ENCODE measurements at places on chromosomes 11 and 22.

DNA sequence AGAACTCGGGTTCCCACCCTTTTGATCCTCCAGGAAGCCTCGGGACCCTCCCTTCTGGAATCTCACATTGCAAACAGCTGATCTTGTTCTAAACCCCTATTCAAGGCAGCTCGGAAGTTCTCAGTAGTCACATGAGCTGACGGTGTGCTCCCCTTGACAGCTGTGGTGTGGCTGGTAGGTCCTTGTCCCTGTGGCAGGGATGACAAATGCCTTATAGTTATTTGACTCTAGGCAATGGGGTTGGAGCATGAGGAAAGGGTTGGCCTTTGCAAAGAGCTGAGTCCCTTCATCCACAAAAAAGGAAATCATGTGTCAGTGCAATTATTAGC, 23.6 kb downstream of the EIF4G2 start:
- no peak for DNase-seq

GRCh38 chr11:42992594-42992993, 319.2 kb upstream of the API5 start:
- DNase-seq = no peak

DNA sequence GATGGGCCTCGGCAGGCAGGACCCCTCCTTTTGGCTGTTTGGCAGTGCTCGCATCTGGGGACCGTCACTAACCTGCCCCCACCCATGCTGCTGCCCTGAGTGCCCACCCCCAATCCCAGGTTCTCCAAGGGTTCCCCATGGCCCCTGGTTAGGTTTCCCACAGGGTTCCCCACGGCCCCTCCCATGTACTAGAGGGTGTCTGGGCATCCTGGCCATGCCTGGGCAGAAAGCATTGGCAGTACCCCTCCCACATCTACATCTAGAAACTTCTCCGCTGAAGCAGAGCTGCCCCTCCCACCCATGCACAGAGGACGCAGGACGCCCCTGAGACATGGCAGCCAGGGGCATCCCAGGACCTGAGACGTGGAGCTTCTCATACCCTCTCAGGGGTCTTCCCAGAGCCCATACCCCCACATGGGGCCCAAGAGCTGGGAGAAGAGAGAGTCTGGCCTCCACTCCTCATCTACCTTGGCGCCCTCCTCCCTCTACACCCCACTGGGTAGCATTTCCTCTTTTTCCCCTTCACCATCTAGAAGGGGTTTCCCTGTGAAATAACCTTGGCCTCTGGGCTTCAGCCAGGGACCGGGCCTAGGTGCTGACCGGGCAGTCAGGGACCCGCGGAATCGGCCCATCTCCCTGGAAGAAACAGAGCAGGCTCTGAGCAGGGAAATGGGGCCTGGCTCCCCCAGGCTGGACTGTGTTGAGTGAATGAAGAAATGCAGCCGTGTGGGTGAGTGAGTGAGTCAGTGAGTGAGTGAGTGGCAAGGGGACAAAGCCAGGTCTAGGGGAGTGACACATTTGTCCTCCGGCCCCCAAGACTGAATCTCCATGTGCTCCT, 987.3 kb downstream of the BRD1 start:
- DNase-seq = no peak

DNA sequence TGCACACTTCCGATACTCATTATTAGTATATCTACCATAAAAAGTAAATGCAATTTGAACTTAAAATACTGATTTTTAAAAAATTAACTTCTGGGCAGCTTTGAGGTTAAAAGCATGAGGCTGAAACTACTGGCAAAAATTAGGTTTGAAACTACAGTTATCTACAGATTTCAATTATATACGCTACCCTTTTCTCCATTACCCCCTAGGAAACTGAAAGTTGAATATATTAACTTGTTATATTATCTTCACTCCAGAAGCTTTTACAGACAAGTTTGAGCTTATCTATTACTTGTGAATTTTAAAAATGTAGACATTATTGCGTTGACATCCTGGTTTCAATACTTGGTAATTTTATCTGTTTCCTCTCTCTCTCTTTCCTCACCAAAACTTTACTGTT, 96.7 kb upstream of the DDI1 start:
- no peak for DNase-seq

DNA sequence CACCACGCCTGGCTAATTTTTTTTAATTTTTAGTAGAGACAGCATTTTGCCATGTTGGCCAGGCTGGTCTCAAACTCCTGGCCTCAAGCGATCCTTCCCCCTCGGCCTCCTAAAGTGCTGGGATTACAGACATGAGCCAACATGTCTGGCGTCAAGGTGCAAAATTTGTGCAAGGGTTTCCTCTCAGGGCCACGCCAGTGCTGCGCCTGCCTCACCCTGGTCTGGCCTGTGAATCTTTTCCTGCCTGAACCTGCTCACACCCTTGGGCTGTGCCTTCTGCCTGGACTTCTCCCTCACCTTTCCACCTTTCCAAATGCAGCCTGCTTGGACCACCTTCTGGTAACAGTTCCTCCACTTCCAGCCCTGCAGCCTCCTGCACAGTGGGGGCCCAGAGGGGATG, 43.4 kb downstream of the MCM5 start:
- no peak for DNase-seq

DNA sequence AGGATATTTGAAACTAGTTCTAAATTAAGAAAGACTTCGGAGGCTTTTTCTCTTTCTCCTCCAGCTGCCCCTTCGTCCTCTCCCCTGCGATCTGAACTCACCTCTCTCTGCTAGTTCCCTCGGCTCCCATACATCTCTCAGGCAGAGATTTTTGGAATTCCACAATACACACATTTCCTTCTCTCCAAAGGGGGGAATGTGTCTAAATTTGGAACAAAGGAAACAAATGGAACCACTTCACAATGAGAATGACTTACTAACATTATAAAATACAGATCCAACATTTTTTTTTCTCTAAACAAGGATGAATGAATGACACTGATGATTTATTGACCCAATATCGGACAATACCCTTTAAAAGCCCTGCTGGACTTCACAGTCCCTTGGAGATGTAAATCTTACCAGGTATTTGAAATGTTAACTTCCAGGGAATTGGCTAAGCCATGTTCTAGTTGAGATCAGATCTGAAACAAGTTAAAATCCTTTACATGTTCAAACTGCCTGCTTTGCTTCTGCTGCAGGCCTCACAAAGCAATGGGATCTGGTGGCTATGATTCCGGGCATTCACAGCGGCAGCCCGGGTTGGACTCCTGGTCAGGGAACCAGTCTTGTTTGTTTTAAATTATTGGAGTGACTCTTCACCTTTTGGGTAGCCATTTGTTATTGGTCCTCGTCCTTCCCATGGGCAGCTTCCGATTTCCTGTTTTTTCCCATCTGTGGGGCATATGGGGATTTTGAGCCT, 20.5 kb upstream of the GSTP1 start:
- DNase-seq = no peak

DNA sequence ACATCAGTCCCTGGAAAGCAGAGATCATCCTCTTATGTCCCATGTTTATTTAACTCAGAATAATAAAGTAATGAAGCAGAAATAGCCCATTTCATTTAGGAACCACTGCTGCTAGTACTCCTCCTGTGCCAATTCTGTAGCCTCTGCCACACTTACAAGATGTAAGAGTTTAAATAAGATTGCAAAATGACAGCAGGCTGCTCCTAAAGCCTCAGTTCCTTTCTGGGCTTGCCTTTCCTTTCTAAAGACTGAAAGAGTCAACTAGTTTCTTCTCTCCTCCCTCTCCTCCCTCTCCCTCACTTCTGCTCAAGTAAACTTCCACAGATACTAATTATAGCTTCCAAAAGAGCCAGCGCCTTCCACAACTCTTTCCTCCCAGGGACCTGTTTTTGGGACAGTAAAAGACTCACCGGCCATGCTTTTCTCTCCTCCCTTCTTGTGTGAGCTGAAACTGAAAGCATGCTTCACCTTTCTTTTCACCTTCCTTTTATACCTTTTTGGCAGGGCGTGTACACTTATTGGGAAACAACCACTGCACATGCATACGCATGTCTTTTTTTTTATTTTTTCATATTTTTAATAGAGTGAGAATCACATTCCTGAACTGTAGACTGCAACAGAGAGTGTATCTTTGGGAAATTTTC, 26.1 kb upstream of the CARD16 start:
- DNase-seq = no peak

- DNase-seq = no peak
Observed at GRCh38 chr22:29257751-29258181, 10.0 kb downstream of the RHBDD3 start.

- no peak for DNase-seq
Observed at GRCh38 chr11:11580841-11581411, 40.9 kb downstream of the GALNT18 start.

DNA sequence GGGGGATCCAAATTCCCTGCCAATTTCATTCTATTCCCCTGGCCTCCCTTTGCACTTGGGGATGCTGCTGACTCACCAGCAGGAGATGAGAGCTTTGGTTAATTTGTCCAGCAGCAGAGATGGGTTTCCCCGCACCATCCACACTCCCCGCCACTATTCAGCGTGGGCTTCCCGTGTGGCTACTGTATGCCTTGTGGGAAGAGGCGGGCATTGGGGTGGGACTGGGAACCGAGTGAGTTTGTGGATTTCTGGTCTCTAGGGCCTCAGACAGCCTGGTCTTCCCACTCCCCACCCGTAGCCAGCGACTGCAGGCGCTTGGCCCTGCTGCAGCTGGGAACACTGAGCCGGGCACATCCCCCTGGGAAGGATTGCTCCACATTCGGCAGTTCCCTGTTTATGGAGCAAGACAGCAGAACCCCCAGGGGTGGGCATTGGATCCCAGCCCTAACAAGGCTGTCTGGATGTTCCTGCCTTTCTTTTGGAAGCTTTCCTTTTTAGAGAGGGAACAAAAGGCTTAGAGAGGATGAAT, 23.4 kb downstream of the KIAA1671 start:
- peak; percentile 48 for DNase-seq

GRCh38 chr11:65779919-65780769, 632 bp downstream of the AP5B1 start:
- DNase-seq = peak; percentile 49

DNA sequence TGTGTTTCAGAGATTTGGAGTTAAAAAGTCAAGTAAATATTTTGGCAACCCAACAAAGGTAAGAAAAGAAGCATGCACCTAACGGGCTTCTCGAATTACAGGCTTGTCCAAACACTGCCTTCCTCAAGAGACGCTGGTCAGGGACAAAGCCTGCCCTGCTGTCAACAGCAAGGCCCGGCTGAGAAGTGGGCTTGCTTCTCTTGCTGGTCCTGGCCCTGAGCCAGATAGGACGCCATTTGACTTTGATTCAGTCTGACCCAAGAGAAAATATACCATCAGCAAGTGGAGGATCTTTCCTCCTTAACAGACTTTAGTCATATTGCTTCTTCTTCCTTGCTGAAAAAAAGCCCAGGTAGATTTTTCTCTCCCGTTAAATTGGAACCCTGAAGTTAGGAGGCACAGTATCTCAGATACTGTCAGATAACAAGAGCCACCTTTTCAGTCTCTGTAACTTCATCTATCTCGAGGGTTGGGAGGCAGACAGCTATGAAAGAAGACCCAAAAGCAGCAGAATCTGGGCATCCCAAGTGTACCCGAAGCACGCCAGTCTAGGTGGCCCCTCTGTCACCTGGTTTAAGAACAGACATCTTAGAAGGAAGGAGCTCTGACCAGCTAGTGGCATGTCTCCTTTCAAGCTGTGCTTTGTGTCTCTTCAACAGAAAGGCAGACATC, 57.5 kb downstream of the C22orf31 start:
- no peak for DNase-seq

- no peak for DNase-seq
Observed at GRCh38 chr11:32562839-32563599, 20.6 kb upstream of the EIF3M start.

DNA sequence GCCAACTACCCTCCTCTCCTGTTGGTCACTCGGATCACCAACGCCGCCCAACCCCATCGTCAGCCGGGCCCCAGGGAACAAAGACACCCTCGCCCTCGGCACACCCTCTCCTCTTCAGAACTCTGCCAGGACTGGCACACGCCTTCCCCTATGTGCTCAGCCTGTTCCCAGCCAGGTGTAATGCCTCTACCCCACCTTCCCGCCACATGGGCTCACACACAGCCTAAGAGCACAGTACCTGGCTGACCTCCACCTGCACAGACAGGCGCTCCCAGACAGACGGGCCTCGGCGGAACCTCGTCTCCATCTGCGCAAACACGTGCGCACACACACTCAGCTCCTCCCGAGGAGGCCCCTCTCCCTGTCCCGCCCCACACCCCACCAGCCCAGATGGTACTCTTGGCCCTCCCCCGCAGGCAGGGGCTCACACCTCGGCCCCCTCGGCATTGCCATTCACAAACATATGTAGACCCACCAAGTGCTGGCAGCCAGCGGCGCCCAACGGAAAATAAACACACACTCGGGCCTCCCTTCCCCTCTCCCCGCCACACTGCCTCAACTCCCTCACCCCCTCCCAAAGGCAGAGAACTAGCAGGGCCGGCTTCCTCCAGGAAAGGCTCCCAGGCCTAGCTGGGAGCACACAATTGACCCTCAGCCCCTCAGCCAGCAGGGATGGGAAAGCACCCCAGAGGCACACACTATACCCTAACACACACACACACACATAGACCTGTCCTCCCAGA, 8.5 kb downstream of the ELFN2 start:
- DNase-seq = no peak

DNA sequence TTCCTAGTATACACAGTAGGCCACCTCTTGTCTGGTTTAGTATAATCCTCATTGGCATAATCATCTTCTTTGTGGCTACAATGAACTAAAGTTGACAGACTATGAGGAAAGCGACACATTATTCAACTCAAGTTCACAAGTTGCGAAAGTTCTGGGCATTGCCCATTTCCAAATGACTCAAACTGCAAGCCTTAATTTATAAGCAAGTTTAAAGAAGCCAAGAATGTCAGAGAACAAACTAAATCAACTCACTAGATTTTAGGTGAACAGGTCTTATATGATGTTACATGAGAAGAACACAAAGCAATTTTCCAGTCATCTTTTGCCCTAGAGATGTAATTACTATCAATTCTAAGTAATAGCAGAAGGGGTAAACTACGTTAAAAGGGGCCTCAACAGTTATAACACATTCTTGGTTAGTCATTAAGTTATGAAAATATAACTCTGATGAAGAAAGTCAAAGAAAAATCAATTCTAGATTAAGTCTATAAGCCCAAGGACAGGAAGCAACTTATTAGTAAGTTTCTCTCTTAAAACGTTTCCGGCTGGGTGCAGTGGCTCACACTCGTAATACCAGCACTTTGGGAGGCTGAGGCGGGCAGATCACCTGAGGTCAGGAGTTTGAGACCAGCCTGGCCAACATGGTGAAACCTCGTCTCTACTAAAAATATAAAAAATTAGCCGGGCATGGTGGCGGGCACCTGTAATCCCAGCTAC, 21.5 kb downstream of the PICALM start:
- no peak for DNase-seq

DNA sequence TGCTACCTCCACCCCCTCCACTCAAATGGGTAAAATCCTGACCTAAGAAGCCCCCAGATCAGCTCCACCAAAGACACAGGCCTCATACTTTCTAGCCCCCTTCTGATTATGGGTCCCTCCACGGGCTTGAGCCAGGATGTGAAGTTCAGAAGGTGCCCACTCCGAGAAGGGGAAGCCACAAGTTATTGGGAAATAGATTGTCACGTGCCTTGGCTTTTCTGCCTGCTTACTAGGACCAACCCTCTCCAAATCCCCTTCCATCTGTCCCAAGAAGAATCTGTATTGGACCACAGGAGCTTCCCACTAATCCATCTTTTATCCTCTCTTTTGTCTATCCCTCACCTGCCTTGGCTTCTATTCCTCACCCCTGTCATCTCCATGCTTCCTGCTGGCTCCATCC, 3.0 kb upstream of the NRGN start:
- no peak for DNase-seq

- DNase-seq = no peak
Observed at GRCh38 chr11:64245797-64246620, 734 bp downstream of the PPP1R14B start.

All from C1 segment of cervical spinal cord (tissue), 14 donors.